ENCODE measurements at places on chromosomes 7 and 10. TPM values are rescaled to one million over a fixed set of nuclear protein-coding genes. Genes with fewer than 3 reads are reported as not detected.

ETV1 gene
- total RNA-seq, result 15.8 TPM

DNA sequence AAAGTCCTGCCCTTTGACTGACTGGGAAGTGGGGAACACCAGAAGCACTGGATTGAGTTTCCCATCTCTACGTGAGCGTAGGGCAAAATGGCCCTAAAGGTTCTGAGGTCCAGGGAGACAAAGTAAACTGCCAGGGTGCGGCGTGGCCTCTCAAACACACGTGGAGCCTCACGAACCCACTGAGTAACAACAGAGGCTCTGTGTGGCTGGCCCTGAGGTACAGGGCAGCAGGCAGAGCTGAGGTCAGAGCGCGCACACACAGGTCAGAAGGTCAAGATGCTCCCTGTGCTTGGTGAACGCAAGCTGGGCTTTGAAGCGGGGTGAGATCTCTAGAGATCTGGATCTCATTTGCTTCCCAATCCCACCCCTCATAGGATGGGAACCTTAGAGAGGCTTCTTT is 99.0 kb upstream of the ZMIZ1 start:
- DNase-seq, result no peak

- no peak for DNase-seq
Observed at GRCh38 chr7:1059200-1060091, 15.1 kb downstream of the GPR146 start.

DNA sequence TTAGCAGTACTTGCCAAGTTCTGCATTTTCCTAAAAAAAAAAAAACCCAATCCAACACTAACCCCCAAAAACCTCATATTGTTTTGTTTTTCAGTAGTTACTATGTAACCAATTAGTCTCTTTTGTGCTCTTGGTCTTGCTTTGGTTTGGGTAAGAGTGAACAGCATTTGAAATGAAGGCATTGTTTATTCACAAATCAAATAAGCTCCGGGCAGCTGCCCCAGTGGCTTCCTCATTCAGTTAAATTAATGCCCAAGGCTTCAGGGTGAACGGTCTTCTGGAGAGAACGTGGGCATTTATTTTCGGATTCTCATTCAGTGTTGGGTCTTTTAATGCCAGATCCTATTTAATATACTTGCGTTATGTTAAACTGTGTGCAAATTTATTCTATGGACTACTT is 108.7 kb downstream of the GFRA1 start:
- DNase-seq, result no peak

DNA sequence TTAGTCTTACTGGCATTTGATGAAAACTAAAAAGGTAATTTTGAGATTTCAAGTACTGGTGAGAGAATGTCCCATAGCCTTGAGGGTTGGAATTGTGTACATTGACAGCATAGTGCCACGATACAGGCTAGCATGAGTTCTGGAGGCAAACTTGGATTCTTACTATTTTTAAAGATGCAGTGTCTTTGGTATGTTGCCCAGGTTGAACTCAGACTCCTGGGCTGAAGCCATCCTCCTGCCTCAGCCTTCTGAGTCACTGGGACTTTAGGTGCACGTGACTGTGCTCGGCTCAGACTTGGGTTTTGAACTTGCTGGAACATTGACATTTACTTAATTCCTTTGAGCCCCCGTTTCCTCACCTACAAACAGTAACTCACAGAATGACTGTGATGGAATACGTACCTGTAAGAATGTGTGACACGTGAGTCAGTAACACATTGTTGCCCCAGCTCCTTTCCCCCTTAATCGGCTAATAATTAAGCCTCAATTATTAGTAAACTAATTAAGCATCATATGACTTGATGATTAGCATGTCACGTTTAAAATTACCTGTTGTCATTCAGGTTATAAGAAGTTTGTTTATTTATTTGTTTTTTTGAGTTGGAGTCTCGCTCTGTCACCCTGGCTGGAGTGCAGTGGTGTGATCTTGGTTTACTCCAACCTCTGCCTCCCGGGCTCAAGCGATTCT is 10.6 kb downstream of the DNAJB6 start:
- DNase-seq, result peak; percentile 82

Data from muscle of leg (tissue), 16 donors.